Sciatic nerve (tissue), 2 donors: ENCODE measurements at places on chromosomes 2 and 18.

- no peak for DNase-seq
These were observed 124.6 kb upstream of the KCNH7 start for GRCh38 chr2:162963156-162963555.

DNA sequence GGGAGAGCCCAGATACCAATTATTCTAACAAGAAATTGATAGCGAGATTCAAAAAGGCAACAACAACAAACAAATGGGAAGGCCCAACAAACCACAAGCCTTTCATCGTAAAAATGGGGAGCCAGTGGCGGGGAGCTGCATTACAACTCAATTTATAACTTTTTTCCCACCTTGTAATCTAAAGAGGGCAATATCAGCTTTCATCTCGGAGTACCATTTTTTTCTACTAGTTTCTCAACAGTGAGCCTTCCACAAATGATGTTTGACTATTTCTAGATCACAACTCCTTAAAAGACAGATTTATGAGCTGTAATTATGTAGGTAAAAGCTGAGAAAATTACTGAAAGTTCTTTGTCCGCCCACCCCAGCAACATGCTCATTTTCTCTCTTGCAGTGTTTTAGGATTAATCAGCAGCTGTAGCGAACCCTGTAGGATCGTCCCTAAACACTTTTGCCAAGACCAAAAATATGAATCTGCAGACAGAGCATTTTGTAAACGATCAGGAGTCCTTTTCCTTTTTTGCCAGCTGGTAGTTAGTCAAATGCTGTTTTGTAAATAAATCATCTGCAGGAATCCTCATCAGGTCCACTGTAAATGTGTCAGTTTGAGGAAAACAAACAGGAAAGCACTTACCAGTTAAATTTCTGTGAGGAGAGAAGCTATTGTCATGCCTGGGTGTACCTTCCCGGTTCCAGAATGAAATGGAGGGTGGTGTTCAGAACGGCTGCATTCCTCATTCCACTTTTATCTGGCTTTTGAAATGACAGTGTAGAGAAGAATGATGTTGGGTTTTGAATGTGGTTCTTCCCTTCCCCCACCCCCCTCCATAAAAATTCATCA, 53.2 kb downstream of the EEF1B2 start:
- DNase-seq = no peak

DNA sequence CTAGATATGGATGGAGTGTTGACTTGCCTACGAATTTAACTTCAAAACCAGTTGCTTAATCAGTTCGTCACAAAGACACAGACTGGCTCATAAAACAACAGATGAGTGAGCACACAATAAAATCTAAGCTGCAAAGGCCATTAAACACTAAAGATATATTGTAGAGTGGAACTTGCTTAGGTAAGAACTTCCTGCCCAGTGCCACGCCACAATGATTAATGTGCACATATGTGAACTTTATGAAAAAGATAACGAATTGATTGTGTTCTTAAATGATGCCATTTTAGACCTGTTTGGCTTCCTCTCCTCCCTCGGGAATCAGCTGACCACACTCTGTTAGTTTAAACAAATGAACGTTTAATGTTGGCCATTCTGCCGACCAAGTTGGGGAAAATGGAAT, 2031.3 kb upstream of the CELF4 start:
- no peak for DNase-seq

GRCh38 chr2:58448065-58448507, 207.0 kb upstream of the FANCL start:
- DNase-seq = peak; percentile 67

DNA sequence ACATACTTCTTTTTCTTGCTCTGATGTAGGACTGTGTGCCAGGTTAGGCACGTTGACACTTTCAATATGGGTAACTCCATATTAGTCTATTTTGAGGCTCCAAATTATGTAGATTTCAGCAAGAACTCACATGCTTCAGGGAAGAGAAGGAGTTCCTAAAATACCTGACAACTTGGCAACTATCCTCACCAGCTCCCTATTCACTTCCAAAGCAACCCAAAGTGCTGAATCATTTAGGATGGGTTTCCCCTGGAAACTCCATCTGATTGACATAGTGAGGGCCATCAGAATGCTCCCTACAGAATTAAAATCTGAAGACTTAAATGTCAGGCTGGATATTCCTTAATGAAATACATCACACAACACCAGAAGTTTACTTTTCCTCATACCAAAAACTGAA, 32.5 kb upstream of the NFU1 start:
- DNase-seq = no peak

- no peak for DNase-seq
These were observed 228.6 kb downstream of the RAD51AP2 start for GRCh38 chr2:17289669-17290068.

DNA sequence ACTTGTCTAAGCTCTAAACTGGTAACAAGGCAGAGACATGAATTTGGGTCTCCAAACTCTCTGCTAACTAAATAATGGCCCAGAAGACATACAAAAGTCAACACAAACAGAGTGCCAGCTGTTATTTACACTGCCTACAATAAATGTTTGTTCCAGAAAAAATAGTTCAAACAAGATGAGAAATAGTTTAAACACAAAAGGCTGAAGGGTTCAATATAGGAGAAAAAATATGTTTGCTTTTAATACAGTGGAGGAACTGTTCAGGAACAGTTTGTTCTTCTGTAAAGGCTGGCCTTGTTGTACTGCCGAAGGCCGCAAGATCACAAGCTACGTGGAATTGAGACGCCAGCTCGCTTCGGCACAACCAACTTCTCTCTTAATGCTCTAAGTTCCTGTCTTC, 74.6 kb downstream of the AFF3 start:
- no peak for DNase-seq

GRCh38 chr2:3209258-3209657, 168.4 kb downstream of the EIPR1 start:
- no peak for DNase-seq

DNA sequence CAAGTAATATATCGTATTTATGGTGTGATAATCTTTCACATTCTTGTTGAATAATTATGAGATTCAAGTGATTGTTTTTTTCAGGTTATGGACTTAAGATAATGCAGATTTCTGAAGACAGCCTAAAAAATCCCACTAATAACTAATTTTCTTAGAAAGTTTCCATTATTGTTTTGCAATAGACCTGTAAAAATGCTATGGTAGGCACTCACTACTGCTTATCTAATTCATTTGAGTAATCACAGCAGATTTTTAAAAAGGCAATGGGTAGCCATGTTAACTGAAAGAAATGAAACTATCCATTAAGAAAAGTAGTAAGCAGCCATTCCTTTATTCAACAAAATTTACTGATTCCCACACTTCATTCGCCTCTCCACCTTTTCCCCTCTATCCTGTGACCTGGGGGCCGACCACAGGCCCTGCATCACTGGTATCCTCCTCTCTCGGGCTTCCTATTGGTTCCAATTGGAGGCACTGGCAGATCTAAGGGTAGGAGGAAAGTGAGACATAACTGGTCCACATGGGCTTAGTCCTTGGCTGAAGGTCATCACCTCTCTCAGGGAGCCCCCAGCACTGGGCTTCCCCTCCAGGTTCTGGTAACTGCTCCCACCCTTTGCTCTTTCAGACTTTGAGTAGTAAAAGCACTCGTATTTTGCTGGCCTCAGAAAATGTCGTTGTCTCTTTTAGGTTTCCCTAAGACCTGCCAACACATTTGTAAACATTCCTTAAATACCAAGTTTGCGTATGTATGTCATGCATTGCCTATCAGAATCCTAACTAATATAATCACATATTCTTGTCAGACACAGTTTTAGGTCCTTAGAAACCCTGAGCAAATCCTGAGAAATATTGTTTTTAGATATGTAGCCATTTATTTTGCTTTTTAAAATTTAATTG, 18.5 kb downstream of the RBMS1 start:
- no peak for DNase-seq

- DNase-seq = no peak
These were observed 671.2 kb downstream of the BCL11A start for GRCh38 chr2:59882279-59882678.

DNA sequence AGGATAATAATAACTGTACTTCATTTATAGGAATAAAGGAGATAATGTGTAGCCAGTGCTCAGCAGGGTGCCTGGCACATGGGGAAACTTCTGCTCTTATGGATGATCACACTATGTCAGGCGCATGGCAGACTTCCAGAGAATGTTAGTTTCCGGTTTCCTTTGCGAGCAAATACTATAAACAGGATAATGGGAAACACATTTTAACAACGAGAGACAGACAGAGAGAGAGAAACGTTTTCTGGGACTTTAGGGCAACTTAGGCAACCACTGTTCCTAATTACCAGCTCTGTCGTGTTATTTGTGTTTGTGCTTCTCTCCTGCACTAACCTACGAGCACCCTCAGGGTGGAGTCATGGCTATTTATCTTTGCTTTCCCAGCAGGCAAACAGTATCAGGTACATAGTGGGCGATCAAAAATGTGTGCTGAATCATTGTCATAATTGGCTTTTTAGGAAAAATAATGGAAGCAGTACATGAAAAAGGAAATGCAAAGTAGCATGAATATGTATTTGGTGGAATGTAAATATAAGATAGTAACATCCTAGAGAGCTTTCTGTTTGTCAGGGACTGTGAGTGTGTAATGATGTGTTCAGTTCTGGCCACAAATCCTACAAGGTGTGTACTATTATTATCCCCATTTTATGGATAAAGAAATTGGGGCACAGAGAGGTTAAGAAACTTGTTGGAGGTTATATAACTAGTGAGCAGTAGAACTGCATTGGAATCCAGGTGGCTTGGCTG, 36.8 kb upstream of the IGFBP2 start:
- no peak for DNase-seq
